NCI-H1105 treated with DMSO at 0.1 percent for 48 hours (cell line): ENCODE measurements at places on chromosomes 2 and 18.

DNA sequence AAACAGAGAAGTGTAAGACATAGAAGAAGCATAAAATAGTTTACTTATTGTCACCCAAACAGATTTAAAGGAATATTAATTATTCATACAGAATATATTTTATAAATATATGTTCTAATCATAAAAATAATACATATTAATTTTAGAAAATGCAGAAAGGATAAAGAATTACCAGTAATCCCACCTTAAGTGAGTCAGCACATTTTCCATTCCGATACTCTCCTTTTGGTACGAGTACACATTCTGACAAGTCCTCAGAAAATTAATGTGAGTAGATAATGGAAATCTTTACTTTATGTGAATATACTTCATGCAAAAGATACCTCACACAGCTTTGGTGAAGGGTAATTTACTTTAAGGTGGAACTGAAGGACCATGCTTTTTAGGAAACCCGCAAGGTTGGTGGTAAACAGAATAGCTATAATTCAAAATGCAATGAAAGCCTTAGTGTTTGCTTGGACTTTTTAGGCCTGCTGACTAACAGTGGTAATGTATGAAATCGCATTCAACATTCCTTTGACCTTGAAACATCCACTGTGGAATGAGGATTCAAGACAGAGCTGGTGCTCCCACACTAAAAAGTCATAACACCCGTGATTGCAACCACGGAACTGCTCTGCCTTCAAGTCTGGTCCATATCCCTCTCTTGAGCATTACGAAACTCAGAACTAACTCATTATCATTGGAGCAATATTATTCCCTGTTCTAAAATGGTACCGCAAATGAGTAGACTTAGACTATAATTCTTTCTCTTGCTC is 28.1 kb upstream of the HTR2B start:
- DNase-seq, result no peak

DNA sequence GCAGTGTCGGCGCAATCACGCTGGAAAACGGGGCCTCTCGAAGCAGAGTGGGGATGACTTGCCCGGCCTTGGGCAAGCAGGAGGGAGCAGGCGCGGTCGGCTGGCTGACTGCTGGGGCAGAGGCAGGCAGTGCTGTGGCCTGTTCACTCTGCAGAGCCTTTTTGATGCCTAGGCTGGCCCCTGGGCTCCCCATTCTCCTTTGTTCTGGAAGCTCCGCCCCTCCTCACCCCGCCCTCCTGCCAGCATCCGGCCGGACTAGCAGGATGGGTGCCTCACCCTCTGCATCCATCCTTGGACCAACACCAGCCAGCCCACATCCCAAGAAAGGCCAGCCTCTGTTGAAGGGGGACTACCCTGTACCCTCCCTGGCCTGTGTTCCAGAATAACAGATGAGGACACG is at the start of gene ASPRV1:
Gene ASPRV1 (minus strand): TSS at position 136 of the 400 bp plus-strand sequence. CDS start 195 bp downstream, outside the sequence.
- no peak for DNase-seq

DNA sequence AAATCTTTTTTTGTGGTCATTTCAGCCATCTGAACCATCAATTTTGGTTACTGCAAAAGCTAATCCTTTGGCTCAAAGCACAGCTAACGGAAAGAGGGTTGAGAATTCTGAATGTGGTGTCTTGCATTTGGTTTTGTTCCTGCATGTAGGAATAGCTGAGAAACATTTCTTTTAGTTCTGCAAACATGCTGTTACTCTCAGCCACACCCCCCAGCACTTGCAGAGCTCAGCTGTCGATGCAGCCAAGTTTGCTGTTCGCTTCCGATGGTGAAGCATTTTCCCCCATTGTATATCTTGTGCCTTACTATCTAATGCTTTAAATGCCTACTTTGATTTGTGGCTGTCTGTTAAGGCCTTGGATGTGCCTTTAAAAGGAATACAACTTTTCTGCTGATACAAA is 294.9 kb upstream of the FANCL start:
- no peak for DNase-seq

- no peak for DNase-seq
These were observed 275.7 kb upstream of the SPRED2 start for GRCh38 chr2:65708086-65708485.

DNA sequence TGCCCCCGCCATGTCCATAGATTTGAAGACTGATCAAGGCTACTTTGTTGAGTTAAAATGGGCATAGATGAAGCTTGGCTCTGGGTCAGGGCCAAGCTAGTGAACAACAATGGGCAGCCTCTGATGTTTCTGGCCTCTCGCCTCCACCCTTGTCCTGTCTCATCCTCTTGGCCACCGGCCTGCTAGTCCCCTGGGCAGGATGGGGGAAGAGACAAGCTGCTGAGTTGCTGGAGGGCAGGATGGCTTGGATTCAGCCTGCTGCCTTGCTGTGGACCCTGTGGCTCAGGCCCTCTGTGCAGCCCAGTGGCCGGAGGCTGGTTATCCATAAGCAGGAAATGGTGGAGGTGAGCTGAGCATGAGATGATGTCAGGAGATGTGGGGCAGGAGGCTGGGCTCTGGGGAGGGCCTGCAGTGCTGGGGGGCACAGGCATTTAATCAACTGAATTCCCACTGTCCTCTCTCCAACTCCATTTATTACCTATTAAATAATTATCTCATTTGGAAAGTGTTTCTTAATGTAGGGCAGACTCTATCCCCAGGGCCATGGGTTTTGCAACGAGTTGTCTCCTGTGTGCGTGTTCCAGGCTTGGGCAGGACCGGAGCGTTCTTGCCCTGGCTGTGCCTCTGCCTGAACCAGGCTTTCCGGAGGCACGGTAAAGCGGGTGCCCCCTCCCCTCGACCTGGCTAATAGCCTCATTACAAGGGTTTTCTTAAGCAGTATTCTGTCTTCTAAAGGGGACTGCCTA is 122.9 kb downstream of the GLI2 start:
- DNase-seq, result no peak

DNA sequence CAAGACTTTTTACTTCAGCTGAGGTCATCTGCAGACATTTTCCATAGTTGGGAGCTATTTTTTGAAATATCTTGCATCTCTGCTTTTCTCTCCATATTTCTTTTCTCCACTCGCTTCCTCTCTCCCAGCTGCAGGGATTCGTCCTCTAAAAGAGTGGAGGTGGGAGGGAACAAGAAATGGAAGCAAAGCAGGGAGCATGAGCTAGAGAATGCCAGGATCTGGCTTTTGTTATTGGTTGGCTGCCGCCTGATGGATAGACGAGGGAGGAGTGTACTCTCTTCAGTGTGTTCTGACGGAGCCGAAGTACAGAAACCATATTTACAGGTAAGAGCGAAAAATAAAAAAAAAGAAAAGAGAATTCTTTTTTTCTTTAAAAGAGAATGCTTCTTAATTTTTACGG is at the start of gene CSRNP3:
Gene CSRNP3 (plus strand): TSS at position 282 of the 400 bp plus-strand sequence. CDS start 125,368 bp downstream, outside the sequence.
- peak; percentile 69 for DNase-seq

GRCh38 chr2:170525566-170525900 is 189.6 kb upstream of the SP5 start:
- no peak for DNase-seq

- no peak for DNase-seq
These were observed 24.7 kb upstream of the ARL4C start for GRCh38 chr2:234521536-234521935.

GRCh38 chr2:85753035-85753524 is 711 bp upstream of the ATOH8 start:
- no peak for DNase-seq

GRCh38 chr2:68244456-68244855 is 7.9 kb downstream of the PPP3R1 start:
- no peak for DNase-seq

GRCh38 chr2:74845217-74845751 is 11.4 kb downstream of the HK2 start:
- DNase-seq, result peak; percentile 75

GRCh38 chr18:12726774-12727550 is 24.1 kb downstream of the PSMG2 start:
- DNase-seq, result peak; percentile 66

- no peak for DNase-seq
These were observed 283.1 kb downstream of the PHLPP1 start for GRCh38 chr18:62998443-62998842.

- no peak for DNase-seq
These were observed 12.4 kb upstream of the FAM228A start for GRCh38 chr2:24162494-24162893.

- DNase-seq, result no peak
These were observed 579 bp downstream of the LOXL3 start for GRCh38 chr2:74552914-74553811.

DNA sequence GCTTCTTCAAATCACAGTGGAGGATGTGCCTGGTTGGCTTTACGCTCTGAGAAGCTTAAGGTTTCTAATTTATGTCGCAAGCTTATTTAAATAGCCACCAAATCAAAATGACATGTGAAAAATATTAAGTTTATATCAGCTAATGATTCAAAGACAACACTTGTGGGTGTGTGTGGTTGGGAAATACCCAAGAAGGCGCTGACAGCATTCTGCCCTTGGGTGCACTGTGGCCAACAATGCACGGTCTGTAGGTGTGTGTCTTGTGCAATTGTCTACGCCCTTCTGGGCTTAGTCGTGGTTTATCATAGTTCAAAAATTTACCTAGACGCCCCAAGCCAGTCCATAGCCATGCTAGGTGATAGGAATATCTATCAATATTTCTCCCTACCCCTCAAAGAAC is 60.9 kb downstream of the KCTD1 start:
- no peak for DNase-seq

GRCh38 chr18:25038261-25038660 is 313.7 kb downstream of the ZNF521 start:
- DNase-seq, result peak; percentile 41

DNA sequence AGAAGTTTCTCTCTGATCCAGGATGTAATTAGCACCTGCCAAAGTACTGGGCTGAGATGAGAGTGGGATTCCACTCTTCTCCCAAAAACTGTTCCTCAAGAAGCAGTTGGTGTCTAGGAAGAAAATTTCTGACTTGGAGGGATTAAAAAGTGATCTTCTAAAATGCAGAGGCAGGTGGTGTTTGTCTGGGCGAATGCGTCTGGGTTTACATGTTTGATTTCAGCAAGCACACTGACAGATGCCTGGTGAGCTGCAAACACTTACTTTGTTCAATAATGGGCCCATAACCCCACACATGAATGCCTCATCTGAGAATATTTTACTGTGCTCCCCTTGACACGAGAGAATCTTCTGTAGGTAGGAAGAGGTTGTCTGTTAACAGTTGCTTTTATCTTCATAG is 24.3 kb upstream of the KCNF1 start:
- no peak for DNase-seq

DNA sequence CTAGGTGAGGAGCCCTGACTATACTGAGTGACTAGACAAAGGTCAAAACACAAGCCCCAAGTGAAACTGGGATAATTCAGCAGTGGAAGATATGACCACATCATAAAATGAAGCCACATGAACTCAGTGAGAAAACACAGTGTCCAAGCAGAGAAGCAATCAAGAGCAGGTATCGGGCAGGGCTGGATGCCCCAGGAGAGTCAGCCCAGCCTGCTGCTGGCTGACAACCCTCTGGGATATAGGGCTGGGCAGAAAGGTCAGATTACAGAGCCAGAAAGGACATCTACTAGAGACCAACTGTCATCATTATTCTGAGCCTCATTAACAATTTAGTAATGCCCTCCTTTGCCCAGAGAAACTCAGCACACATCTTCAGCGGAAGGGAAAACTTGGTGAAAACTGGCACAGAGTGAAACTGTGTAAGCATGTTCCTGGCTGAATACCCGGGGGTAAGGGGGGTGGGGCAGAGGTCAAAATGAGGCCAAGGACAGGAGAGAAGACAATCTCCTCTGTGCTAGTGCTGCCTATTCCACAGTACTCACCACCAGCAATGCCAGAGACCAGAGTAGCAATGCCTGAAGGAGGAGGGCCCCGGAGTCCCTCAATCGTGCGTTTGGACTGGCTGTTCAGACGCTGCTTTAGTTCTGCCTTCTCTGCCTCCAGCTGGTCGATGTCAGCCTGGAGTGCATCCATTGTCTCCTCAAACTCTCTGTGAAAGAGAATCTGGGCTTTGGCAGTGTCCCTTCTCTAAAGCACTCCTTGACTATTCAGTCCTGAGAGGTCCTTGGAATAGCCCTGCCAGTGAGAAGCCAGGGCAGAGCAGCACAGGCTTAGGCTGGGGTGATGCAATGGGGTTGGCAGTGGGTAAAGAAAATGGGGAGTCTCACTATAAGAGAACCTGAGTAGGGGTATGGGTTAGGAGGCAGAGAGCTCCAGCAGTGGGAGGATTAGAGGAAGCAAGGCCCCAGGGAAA is 15.3 kb downstream of the DCTN1 start:
- no peak for DNase-seq

GRCh38 chr2:151297882-151298281 is 8.4 kb upstream of the NMI start:
- no peak for DNase-seq

GRCh38 chr18:67400502-67401117 is 115.9 kb downstream of the DSEL start:
- no peak for DNase-seq

DNA sequence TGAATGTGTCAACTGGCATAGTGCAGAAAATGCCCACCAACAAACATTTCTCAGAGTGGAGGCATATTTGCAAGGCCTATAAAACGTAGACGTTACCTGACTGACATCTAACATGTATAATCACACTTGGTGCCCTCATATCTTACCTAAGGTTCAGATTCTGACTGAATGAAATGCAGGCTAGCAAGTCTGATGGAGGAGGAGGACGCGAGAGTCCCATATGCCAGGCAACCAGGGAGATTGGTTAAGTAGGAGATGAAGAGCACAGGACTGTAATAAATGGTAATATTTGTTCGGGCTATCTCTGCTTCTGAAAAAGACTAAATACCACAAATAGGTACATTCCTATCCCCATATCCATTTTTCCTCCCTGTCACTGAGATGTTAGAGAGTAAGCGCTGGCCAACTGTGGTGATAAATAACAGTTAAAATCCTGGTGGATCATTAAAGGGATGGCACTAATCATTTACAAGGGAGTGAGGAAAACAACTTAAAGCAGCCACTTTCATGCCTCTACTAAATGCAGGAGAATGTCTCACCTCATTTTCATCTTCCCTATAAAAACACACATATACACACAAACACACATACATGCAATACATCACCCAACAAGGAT is 217.2 kb downstream of the TMEM163 start:
- DNase-seq, result no peak

GRCh38 chr2:40318921-40319320 is 133.0 kb downstream of the SLC8A1 start:
- DNase-seq, result no peak

- DNase-seq, result no peak
These were observed 84.7 kb downstream of the TCF4 start for GRCh38 chr18:55503167-55503820.

- DNase-seq, result no peak
These were observed 96.1 kb downstream of the PPP1R1C start for GRCh38 chr2:182081602-182082260.

DNA sequence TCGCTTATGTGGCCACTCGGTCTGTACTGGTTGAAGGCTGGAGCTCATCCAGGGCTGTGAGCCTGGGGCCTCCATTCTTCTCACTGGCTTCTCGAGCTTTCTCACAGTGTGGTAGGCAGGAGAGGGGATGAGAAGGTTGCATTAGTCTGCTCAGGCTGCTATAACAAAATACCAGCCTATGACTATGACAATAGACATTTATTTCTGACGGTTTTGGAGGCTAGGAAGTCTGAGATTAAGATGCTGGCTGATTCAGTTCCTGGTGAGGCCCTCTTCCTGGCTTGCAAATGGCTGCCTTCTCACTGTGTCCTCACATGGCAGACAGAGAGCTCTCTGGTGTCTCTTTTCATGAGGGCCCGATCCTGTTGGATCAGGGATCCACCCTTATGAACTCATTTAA is 6.2 kb upstream of the STK25 start:
- DNase-seq, result no peak

GRCh38 chr18:8413189-8413588 is 196.0 kb upstream of the RAB12 start:
- DNase-seq, result no peak
